Lung (tissue), 17 donors: ENCODE measurements at places on chromosomes 5 and 9. TPM values are rescaled to one million over a fixed set of nuclear protein-coding genes. Genes with fewer than 3 reads are reported as not detected.

EGFL7 gene
- 177 TPM for total RNA-seq

DNA sequence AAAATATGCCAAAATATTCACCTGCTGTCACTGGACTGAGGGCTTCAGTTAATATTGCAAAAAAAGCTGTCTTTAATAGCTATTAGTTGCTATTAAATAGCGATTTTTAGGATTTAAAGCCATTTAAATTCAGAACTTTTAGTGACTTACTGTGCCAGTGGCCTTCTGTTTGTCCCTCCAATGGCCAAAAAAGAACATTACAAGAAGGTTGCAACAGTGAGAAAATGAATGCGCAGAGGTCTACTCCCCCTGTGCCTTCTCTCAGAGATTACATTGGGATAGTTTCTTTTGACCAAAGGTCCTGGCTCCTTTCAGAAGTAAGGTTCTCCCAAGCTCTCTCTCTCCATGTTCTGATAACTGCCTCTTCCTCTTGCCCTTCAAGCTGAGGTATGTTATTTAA lies 930.3 kb upstream of the ARRDC3 start:
- H3K4me1 ChIP-seq = peaks cover 9% of the 10 kb centered on the region
- no peak for DNase-seq
- no peaks in the 10 kb centered on the region for H3K36me3 ChIP-seq
- H3K27ac ChIP-seq = no peak overlapping the region
- H3K27me3 ChIP-seq = no peaks in the 10 kb centered on the region

DNA sequence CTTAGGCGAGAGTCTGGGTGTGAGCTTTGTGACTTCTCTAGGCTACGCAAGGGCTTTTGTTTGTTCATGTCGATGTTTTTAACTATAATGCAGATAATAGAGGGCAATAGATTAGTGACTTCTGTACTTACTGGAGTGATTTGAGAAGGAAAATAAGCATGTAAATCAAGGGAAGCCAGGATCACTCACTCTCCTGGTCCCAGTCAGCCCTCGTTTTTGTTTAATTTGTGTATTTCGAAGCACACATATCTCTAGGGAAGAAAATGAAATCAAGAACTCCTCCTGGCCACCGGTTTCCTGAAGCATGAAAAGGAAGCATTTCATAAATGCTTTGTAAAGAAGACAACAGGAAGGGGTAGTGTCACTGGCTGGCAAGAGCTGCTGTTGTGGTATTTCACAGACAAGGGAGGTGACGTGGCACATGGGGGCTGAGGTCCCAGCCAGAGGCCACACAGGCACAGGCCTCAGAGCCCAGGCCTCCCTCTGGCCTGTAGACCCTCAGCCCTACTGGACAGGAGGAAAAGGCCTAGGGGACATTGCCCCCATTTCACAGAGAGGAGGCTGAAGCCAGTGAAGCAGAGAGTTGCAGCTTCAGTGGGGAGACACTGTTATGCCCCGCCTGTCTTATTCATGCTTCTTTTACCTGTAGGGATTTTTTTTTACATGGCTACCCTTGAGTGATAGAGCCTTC lies 34.1 kb downstream of the IRF1 start:
- peaks cover 13% of the 10 kb centered on the region for H3K4me1 ChIP-seq
- no peaks in the 10 kb centered on the region for H3K27me3 ChIP-seq
- H3K4me3 ChIP-seq = no peak overlapping the region
- no peaks in the 10 kb centered on the region for H3K36me3 ChIP-seq
- peak overlapping the region; percentile 99 for H3K27ac ChIP-seq
- no peak for DNase-seq

STOM gene
- 405 TPM for total RNA-seq

- H3K4me3 ChIP-seq = no peak overlapping the region
- H3K27me3 ChIP-seq = no peaks in the 10 kb centered on the region
- H3K4me1 ChIP-seq = peaks cover 1% of the 10 kb centered on the region
- DNase-seq = no peak
- H3K36me3 ChIP-seq = no peaks in the 10 kb centered on the region
Observed at GRCh38 chr5:34550247-34550646, 105.9 kb upstream of the RAI14 start.

RAB3C gene
- total RNA-seq = 1.1 TPM

BHMT2 gene
- 4.6 TPM for total RNA-seq

DNA sequence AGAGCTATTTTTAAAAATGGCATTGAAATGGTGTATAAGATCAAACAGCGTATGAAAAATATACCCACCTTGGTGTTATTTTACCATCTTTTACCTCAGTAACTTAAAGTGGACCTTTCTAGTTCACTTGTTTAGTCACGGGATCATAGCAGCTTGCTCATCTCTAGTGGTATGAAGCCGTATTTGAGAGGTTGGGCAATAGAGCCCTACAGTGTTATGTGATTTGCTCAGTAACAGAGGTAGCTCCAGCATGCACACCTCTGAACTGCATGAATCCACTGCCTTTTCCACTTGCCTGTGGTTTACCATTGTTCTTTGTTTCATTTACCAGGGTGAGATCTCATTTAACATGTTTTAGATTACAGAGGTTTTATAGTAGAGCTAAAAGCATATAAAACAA lies 134.4 kb downstream of the ATG10 start:
- H3K27ac ChIP-seq = no peak overlapping the region
- no peaks in the 10 kb centered on the region for H3K36me3 ChIP-seq
- no peaks in the 10 kb centered on the region for H3K27me3 ChIP-seq
- H3K4me3 ChIP-seq = no peak overlapping the region
- DNase-seq = no peak
- no peaks in the 10 kb centered on the region for H3K4me1 ChIP-seq

TAF11L5 gene
- total RNA-seq = not detected

NEUROG1 gene
- not detected for total RNA-seq

DNA sequence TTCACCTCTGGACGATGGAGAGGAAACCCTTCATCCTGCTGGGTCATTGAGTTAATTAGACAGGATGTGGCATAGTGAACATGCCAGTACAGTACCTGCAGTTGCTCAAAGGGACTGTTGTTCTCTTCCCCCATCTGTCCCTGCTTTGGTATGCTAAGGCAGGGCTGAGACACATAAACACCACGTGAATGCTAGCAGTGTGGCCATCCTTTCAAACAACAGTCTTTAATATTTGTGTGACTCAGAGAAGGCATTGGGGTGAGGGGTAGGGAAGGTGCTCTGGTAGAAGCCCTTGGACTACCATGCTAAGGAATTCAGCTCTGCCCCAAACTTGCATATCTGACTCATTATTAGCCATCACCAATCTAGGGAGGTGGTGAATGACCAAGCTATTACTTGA lies 180.2 kb upstream of the ZNF618 start:
- H3K36me3 ChIP-seq = no peaks in the 10 kb centered on the region
- no peaks in the 10 kb centered on the region for H3K27me3 ChIP-seq
- no peak overlapping the region for H3K27ac ChIP-seq
- no peak overlapping the region for H3K4me3 ChIP-seq

GRCh38 chr5:79201206-79201605 lies 34.7 kb upstream of the JMY start:
- no peaks in the 10 kb centered on the region for H3K27me3 ChIP-seq
- no peak overlapping the region for H3K27ac ChIP-seq
- no peaks in the 10 kb centered on the region for H3K36me3 ChIP-seq
- H3K4me1 ChIP-seq = no peaks in the 10 kb centered on the region
- DNase-seq = no peak

DNA sequence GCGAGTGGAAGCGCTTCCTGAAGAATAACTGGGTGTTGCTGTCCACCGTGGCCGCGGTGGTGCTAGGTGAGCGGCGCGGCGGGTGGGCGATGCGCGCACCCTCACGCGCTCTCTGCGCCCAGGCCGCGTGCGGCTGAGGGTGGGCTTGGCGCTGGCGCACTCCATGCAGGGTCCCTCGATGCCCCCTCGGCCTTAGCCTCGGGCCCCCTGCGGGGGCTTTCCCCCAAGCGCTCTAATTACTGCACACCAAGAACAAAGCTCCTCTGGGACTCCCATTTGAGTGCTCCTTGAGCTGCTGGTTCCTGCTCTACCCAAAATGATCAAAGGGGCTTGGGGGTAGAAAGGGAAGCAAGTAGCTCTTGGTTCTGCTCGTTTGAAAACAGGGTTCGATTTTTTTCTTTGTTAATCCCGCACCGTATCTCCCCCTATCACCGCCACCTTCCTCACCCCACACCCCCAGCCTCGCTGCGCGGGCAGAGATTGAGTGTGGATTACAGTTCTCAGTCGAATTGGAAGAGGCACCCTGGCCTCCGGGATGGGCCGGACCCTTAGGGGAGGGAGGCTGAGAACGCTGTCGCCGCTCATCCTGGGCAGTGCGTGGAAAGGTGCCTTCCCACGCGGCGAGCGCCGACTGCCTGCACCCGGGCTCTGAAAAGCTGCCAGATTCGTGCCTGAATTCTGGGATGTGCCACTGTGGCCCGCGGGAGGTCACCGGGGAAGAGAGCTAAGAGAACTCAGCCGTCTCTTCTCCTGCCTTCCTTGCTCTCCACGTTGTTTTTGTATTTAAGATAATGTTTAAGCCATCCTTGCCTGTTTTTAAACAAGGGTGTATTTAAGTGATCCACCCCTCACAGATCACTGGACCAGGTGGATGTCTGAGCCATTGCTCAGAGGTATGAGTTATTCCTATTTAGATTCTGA lies 697 bp downstream of the SLC1A1 start:
- no peak overlapping the region for H3K27ac ChIP-seq
- H3K4me3 ChIP-seq = peak overlapping the region; percentile 81
- H3K36me3 ChIP-seq = no peaks in the 10 kb centered on the region
- peaks cover 10% of the 10 kb centered on the region for H3K4me1 ChIP-seq
- peaks cover 9% of the 10 kb centered on the region for H3K27me3 ChIP-seq

DAB2 gene
- 112 TPM for total RNA-seq
